Kidney (tissue), 22 donors: ENCODE measurements at places on chromosomes 12 and 14. TPM values are rescaled to one million over a fixed set of nuclear protein-coding genes. Genes with fewer than 3 reads are reported as not detected.

Gene MGP
- total RNA-seq, result 811 TPM

Gene OAS2
- 11.7 TPM for total RNA-seq

Gene DCAF4
- total RNA-seq, result 23.1 TPM

Gene CYP46A1
- 0.82 TPM for total RNA-seq

Gene VWF
- 183 TPM for total RNA-seq

Gene BCL11B
- total RNA-seq, result 3.3 TPM

Gene KRT72
- not detected for total RNA-seq

DNA sequence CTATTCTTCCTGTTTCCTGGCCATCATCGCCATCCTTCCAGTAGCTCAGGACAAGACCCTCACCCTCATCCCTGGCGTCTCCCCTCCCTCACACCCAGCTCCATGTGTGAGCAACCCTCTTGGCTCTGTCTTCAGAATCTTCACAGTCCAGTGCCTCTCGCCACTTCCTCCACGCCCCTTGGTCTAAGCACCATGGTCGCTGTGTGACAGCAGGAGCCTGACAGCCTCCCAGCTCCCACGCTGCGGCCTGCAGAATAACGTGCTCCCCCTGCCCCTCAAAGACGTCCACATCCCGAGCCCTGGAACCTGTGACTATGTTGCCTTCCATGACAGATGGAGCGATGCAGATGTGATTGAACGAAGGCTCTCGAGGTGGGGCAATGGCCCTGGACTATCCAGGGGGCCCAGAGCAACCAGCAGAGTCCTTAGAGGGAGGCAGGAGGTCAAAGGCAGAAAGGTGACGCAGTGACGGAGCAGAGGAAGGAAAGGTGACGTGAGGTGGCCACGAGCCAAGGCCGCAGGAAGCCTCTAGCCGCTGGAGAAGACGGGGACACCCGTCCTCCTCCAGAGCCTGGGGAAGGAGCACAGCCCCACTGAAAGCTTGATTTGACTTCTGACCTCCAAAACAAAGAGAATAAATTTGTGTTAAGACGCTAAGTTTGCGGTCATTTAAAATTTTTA lies 139.8 kb downstream of the CALM1 start:
- H3K4me3 ChIP-seq, result no peak overlapping the region
- no peak overlapping the region for H3K27ac ChIP-seq
- H3K4me1 ChIP-seq, result no peaks in the 10 kb centered on the region
- peak; percentile 47 for DNase-seq
- no peaks in the 10 kb centered on the region for H3K27me3 ChIP-seq
